Activated T-helper 17 cell treated with anti-CD3 and anti-CD28 coated beads, Interleukin-2, amount 50 U/mL, for 72 hours (primary cell): ENCODE measurements at places on chromosomes 3 and 15. TPM values are rescaled to one million over a fixed set of nuclear protein-coding genes. Genes with fewer than 3 reads are reported as not detected.
A peak's percentile ranks its signal among the peaks of the same experiment; 100 is the strongest.

GRCh38 chr3:25044762-25045710 is 383.0 kb upstream of the RARB start:
- no peaks in the 10 kb centered on the region for H3K4me1 ChIP-seq
- H3K27ac ChIP-seq = no peak overlapping the region
- ATAC-seq = no peak
- no peaks in the 10 kb centered on the region for H3K36me3 ChIP-seq
- H3K27me3 ChIP-seq = no peaks in the 10 kb centered on the region

DNA sequence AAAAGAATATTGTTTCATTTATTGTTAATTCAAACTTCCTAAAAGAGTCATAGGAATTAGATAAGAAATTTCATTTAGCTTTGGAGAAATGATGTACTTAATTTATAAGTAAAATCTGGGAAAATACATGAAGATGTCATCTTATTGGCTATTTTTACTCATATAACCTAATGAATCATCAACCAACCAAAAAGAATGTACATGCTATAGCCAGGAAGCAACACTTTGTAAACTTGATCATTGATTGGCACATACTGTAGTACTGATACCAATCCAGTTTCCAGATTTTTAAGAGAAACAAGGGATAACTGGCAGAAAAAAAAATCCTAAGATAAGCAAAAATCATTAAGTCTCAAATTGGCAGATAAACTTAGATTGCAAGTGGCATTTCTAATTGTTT is 207.9 kb upstream of the CDIN1 start:
- no peak for ATAC-seq
- no peaks in the 10 kb centered on the region for H3K27me3 ChIP-seq
- no peaks in the 10 kb centered on the region for H3K4me1 ChIP-seq
- no peak overlapping the region for H3K4me3 ChIP-seq

DNA sequence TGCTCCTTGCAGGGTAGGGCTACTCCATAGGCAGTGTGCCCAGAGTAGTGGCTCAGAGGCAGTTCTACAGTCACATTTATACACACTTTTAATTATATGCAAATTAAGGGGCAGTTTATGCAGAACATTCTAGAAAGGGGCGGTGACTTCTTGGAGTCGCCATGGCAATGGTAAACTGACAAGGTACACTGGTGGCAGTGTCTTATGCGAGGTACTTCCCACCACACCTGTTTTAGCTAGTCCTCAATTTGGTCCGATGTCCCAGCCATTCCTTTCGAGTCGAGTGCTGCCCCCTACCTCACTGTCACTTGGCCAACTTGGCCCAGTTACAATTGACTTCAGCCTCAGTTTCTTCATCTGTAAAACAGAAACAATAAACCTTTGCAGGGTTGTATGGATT is 3.8 kb upstream of the IRAK2 start:
- H3K36me3 ChIP-seq = no peaks in the 10 kb centered on the region
- H3K4me3 ChIP-seq = no peak overlapping the region
- peaks cover under 1% of the 10 kb centered on the region for H3K4me1 ChIP-seq
- no peak overlapping the region for H3K27ac ChIP-seq
- no peak for ATAC-seq

DNA sequence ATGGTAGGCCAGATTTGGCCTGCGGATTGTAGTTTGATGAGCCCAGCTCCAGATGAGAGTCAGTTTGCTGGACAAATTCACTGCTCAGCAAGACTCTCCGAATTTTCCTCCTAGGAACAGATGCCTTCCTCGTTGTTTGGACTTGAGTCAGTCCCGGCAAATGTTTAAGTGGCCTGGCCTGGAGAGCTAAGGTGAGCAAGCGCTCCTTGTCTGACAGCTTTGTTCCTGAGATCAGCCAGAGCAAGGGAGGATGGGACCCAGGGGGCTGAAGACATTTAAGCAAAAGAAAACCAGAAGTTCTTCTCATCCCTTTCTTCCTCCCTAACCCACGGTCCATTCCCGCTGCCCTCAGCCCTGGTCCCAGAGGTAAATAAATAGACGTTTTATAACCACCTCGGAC is 40.3 kb downstream of the POLR2M start:
- no peaks in the 10 kb centered on the region for H3K27me3 ChIP-seq
- H3K4me1 ChIP-seq = no peaks in the 10 kb centered on the region
- ATAC-seq = no peak

DNA sequence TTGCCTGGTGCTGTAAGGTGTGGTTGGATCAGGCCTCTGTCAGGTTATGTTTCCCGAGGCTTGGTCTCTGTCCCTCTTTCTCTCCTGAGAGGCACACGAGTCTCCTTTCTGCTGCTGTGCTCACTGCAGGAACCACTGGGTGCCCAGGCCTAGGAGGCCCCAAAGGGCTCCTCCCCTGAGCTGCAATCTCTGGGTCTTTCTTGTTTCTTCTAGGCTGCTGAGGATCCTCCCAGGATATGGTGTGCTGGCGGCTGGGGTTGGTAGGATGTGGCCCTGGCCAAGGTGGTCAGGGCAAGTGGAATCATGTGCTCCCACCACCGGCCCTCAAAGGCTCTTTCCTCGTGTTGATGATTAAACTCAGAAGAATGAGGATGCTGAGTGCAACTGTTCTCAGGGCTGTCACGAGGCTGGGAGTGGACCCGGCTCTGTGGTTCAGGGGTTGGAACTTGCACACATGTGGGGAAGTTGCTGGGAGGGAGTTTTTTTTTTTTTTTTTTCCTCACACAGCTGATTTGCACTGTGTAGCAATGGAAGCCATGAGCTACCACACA is 43.6 kb upstream of the CTSH start:
- H3K4me3 ChIP-seq = no peak overlapping the region
- ATAC-seq = peak; percentile 71
- peak overlapping the region; percentile 26 for H3K27ac ChIP-seq
- H3K36me3 ChIP-seq = no peaks in the 10 kb centered on the region

- no peaks in the 10 kb centered on the region for H3K27me3 ChIP-seq
- H3K36me3 ChIP-seq = peaks cover 76% of the 10 kb centered on the region
- peak overlapping the region; percentile 92 for H3K27ac ChIP-seq
- peak overlapping the region; percentile 83 for H3K4me3 ChIP-seq
- H3K4me1 ChIP-seq = peaks cover 24% of the 10 kb centered on the region
- peak; percentile 72 for ATAC-seq
These were observed 2.2 kb upstream of the ULK3 start for GRCh38 chr15:74845208-74845568.

DNA sequence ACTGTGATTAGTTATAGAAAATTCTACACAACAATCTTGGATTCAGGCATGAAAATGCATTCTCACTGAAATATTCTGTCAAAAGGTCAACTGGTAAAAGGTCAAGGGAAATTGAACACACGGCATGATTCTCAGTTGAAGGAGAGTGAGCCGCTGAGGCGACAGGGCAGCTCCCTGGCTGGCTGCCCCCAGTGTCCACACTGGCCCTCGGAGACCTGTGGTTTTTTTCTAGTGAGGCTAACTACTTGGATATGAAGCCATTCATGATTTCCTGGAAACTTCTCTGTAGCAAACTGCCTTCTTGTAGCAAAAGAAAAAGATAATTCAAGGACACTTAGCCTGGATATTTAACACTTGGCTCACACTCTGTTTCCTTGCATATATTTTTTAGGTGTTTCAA is 37.2 kb downstream of the AADACL2 start:
- H3K27ac ChIP-seq = no peak overlapping the region
- no peaks in the 10 kb centered on the region for H3K36me3 ChIP-seq
- ATAC-seq = no peak

DNA sequence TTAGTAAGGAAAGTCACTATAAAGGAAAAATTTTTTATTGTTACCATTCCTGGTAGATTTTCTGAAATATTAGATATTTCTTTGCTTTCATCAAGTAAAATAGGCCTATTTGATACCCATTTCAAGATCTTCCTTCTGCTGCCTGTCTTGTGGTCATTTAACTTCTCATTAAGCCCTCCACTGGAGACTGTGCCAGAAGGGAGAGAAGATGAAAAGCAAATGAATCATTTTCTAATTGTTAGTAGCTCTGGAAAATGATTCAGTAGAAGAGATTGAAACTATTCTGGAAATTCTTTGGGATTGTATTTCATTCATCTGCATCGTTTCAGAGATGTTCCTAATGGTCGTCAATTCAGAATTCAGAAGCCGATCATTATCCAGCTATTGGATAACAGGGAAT is 3.2 kb downstream of the KCTD6 start:
- peaks cover 28% of the 10 kb centered on the region for H3K4me1 ChIP-seq
- peaks cover 8% of the 10 kb centered on the region for H3K36me3 ChIP-seq
- H3K4me3 ChIP-seq = no peak overlapping the region
- no peak for ATAC-seq

GRCh38 chr3:37825744-37826400 is 35.8 kb upstream of the CTDSPL start:
- H3K27me3 ChIP-seq = peaks cover 8% of the 10 kb centered on the region
- H3K27ac ChIP-seq = no peak overlapping the region
- no peak for ATAC-seq
- no peak overlapping the region for H3K4me3 ChIP-seq
- H3K36me3 ChIP-seq = no peaks in the 10 kb centered on the region
- no peaks in the 10 kb centered on the region for H3K4me1 ChIP-seq

DNA sequence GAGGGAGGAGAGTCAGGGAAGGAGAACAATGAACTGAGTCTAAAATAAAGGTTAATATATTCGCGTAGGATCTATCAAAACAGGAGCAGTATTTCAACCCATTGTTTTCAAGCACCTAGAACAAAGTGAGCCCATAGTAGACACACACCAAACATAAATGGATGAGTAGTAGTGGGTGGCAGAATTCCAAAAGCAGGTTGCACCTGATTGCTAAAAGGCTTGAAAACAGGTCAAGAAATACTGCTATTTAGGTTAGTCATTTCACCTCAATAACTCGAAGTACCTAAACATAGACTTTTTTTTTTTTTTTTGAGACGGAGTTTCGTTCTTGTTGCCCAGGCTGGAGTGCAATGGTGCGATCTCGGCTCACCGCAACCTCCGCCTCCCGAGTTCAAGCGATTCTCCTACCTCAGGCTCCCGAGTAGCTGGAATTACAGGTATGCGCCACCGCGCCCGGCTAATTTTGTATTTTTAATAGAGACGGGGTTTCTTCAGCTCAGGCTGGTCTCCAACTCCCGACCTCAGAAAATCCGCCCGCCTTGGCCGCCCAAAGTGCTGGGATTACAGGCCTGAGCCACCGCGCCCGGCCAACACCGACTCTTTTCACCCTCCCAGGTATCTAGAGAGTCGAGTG is 855 bp upstream of the ABHD5 start:
- peaks cover 24% of the 10 kb centered on the region for H3K4me1 ChIP-seq
- no peaks in the 10 kb centered on the region for H3K27me3 ChIP-seq
- H3K36me3 ChIP-seq = no peaks in the 10 kb centered on the region
- no peak for ATAC-seq
- H3K27ac ChIP-seq = peak overlapping the region; percentile 66
- H3K4me3 ChIP-seq = peak overlapping the region; percentile 83

DNA sequence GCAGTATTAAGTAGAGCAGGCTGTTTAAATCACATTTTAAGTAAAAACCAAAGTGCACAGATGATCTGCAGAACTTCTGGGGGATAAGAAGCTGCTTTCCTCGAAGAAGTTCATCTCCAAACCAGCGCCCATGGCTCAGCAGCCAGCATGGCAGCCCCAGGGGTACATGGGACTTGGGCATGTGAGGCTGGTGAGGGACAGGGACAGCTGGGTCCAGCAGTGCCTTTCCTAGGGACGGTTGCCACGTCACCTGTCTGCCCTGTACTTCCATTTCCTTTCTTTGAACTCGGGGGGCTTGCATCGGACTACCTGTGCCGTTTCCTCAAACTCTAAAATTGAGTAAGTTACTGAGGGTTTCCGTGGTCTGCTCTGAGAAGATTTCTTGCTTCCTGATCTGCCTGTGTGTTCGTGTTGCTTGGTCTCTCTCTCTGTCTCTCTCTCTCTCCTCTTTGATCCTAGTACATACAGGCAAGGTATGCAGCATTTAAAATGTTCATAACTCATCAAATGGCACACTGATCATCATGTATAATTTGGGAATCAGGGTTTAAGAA is 67.6 kb downstream of the IGF1R start:
- H3K4me1 ChIP-seq = peaks cover 25% of the 10 kb centered on the region
- H3K27ac ChIP-seq = no peak overlapping the region
- no peaks in the 10 kb centered on the region for H3K27me3 ChIP-seq
- peak overlapping the region; percentile 8 for H3K4me3 ChIP-seq

- no peak overlapping the region for H3K27ac ChIP-seq
- ATAC-seq = no peak
- H3K4me1 ChIP-seq = peaks cover 6% of the 10 kb centered on the region
- H3K36me3 ChIP-seq = no peaks in the 10 kb centered on the region
These were observed 140.5 kb upstream of the SMAD3 start for GRCh38 chr15:66924889-66925288.

DNA sequence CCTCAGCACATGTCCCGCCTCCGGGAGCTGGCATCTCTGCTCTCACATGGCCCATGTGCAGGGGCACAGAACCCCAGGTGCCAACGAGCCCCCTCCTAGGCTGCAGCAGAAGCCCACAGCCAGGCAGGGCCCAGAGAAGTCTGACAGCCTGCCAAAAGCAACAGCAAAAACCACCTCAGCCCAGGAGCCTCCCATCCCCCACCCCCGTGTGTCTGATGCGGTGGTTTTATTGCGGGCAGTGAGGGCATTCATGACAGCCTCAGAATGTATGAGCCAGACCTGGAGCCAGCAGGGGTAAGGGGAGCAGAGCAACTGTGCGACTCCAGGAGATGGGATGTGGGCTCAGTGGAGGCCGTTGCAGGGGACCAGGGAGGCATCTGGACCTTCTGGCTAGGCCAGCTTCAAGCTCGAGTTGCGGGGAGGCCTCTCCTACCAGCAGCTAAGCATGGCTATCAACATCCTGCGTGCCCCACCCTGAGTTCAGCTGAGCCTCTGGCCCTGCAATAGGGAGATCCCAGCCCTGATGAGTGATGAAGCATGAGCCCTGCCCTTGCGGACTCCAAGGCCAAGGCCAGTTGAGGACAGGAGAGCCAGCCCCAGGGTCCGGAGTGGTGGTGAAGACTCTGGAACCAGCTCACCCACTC is 52.5 kb downstream of the CYP11A1 start:
- peak; percentile 40 for ATAC-seq
- H3K36me3 ChIP-seq = no peaks in the 10 kb centered on the region
- peak overlapping the region; percentile 63 for H3K27ac ChIP-seq
- peaks cover 6% of the 10 kb centered on the region for H3K4me1 ChIP-seq
- H3K4me3 ChIP-seq = peak overlapping the region; percentile 34
- no peaks in the 10 kb centered on the region for H3K27me3 ChIP-seq

GRCh38 chr3:72178463-72179106 is 393.6 kb upstream of the PROK2 start:
- H3K27me3 ChIP-seq = peaks cover 56% of the 10 kb centered on the region
- H3K4me1 ChIP-seq = no peaks in the 10 kb centered on the region

Gene RASL12
- not detected for total RNA-seq

Gene GABRR3
- not detected for total RNA-seq

Gene RARB
- not detected for total RNA-seq

Gene POLR2M
- 68.1 TPM for total RNA-seq

Gene LYZL4
- not detected for total RNA-seq

Gene SEC62
- 78.5 TPM for total RNA-seq
